CD4-positive, CD25-positive, alpha-beta regulatory T cell (primary cell): ENCODE measurements at places on chromosomes 1 and 21. TPM values are rescaled to one million over a fixed set of nuclear protein-coding genes. Genes with fewer than 3 reads are reported as not detected.

DLGAP3 gene
- polyA plus RNA-seq = 0.11 TPM

- peak; percentile 68 for DNase-seq
Observed at GRCh38 chr1:31155216-31155806, 84.4 kb downstream of the NKAIN1 start.

- DNase-seq = no peak
Observed at GRCh38 chr1:212113706-212114105, 78.2 kb downstream of the DTL start.

IL6R gene
- polyA plus RNA-seq = 56.9 TPM

GRCh38 chr1:42419126-42419821 lies 36.5 kb downstream of the ZMYND12 start:
- DNase-seq = no peak

- DNase-seq = no peak
Observed at GRCh38 chr1:63533931-63534330, 10.6 kb downstream of the EFCAB7 start.

- DNase-seq = no peak
Observed at GRCh38 chr21:34619841-34620665, 5.1 kb upstream of the RCAN1 start.

OMA1 gene
- polyA plus RNA-seq = 37.8 TPM

GRCh38 chr1:53655931-53656746 lies 82.8 kb downstream of the GLIS1 start:
- DNase-seq = no peak

GRCh38 chr21:44390886-44391285 lies 37.5 kb downstream of the TRPM2 start:
- DNase-seq = no peak

CITED4 gene
- polyA plus RNA-seq = 13.5 TPM

DNA sequence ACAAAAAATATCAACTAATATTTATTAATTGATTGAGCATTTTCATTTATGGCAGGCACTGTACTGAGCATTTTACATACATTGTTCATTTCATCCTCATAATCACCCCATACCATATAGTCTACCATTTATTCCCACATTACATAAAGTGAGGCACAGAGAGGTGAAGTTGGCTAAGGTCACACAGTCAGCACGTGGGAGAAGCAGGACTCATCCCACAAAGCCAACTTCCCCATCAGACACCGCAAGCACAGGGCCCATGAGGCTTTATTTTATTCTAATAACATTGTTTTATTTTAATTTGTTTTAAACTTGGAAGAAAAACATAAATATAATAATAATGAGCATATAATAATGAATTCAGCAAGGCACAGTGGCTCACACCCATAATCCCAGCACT lies 43.1 kb upstream of the CAPZB start:
- no peak for DNase-seq

ADIPOR1 gene
- polyA plus RNA-seq = 105 TPM

RNF11 gene
- 24.1 TPM for polyA plus RNA-seq

- no peak for DNase-seq
Observed at GRCh38 chr1:180540697-180541594, 17.8 kb upstream of the OVAAL start.

- no peak for DNase-seq
Observed at GRCh38 chr1:210440081-210440480, 111.4 kb downstream of the HHAT start.

HCRTR1 gene
- polyA plus RNA-seq = not detected

DNA sequence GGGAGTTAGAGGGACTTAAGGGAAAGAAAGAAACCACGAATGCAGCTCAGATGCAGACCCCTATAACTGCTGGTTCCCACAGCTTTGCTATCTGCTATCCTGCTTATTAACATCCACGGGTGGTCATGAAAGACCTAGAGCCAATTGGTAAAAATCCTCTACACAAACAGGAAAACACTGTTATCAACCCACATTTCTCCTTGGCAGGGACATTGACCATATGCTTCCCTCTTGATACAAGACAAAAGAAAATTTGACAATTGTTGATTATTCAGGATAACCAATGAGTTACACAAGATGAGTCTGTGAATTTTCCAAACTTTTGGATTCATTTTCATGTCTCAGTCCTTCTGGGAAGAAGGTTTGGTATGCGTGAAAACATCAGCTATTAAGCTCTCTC lies 90.4 kb downstream of the TIAM1 start:
- DNase-seq = no peak

GRCh38 chr21:31198575-31198974 lies 145.5 kb downstream of the TIAM1 start:
- DNase-seq = peak; percentile 57

- DNase-seq = no peak
Observed at GRCh38 chr1:23462766-23463165, 21.2 kb downstream of the ASAP3 start.

OLFML2B gene
- not detected for polyA plus RNA-seq

RGS18 gene
- polyA plus RNA-seq = not detected

DNA sequence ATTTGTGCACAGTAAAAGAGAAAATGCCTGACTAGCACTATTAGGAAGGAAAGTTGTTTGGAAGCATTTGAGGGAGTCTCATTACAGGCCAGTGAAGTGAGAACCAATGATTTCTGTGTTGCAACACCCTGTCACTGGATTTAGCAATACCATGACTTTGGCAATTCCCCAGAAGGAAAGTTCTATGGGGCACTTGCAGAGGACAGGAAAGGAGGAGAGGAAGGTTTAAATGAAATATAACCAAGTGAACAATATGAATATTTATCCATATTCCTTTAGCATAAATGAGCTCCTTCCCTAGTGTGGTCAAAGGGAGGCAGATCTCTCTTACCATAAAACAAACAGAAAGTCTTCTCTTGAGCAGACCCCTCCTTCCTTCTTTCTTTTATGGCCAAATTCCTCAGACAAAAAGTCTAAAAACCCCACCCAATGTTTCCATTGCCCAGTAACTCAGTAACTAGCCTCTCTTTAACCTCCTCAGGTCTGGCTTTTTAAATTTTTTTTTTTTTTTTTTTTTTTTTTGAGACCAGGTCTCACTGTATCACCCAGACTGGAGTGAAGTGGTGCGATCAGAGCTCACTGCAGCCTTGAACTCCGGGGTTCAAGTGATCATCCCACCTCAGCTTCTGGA lies 5.5 kb downstream of the TLR5 start:
- DNase-seq = no peak

- DNase-seq = no peak
Observed at GRCh38 chr21:45322231-45322959, 34.7 kb upstream of the POFUT2 start.

RPTN gene
- polyA plus RNA-seq = not detected

GRCh38 chr1:187721216-187721615 lies 892.5 kb downstream of the PLA2G4A start:
- DNase-seq = no peak

- DNase-seq = peak; percentile 44
Observed at GRCh38 chr1:207672522-207673130, 27.7 kb downstream of the CR1L start.

AADACL4 gene
- not detected for polyA plus RNA-seq

LRRC7 gene
- polyA plus RNA-seq = not detected

- no peak for DNase-seq
Observed at GRCh38 chr1:119097380-119097779, 43.1 kb downstream of the WARS2 start.

- no peak for DNase-seq
Observed at GRCh38 chr21:24895885-24896734, 711.2 kb downstream of the MRPL39 start.

DNA sequence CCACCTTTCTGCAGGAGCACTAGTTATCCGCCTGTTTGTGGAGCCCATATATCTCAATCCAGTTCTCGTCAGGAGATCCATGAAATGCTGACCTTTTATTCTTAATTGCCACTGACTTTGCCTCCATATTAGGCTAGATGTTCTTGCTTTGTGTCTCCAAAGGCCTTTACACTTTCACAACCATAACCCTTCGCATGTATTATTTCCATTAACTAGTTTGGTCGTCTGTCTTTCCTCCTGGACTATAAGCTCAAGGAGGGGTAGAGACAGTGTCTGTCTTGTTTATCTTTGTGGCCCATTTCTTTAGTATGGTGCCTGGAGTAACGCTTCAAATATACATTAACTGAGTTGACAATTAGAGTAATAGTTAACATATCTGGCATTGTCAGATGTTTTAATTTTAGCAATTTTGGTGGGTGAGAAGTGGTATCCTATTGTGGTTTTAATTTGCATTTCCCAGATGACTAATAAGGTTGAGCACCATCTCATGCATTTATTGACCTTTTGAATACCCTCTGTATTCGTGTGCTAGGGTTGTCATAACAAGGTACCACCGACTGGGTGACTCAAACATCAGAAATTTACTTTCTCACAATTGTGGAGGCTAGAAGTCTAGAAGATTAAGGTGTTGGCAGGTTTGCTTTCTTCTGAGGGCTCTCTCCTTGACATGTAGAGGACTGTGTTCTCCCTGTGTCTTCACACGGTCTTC lies 21.7 kb upstream of the IL12RB2 start:
- DNase-seq = peak; percentile 49

DNA sequence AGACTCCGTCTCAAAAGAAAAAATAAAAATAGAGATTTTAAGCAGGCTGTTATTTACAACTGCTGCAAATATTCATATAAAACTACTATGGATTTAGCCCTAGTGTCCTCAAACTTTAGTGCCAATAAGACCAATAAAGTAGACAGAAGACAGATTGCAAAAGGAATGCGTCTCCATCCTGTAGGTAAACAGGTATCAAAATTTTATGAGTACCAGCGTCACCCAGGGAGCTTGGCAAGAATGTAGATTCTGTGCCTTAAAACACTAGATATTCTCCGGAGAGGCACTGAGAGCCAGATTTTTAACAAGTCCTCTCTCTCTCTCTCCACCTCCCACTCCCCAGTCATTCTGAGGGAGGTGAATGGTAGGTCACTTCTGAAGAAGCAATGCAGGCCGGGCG lies 18.4 kb downstream of the SMYD3 start:
- no peak for DNase-seq

DNA sequence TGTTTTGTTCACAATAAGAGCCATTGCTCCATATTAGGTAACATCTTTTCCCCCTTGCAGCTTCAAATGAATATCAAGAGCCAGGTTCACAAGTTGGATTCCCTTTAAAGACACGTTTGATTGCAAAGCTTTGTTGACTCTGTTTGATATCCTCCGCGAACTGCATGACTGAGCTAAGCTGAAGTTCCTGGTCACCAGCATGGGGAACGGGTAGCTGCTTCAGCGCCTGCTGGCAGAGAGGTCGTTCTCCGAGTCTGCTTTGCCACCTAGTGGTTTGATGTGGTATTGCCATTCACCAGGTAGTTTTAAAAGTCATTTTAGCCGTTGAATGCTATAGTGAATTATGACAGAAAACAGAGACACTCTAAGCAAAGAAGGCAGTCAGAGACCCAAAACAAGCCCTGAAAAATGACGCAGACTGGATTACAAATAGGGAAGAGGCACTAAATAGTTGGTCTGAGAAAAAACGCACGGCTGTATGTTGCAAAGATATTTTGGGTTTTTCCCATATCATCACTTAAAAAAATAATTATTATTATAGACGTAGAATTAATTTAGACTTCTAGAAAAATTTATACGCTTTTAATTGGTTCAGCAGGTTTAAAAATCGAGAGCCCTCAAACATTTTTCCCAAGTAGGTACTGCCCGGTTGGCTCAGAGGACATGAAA lies 193.5 kb upstream of the FMN2 start:
- DNase-seq = peak; percentile 74

- DNase-seq = no peak
Observed at GRCh38 chr1:83818916-83819315, 180.0 kb downstream of the TTLL7 start.
